ENCODE measurements at places on chromosomes 4 and X. TPM values are rescaled to one million over a fixed set of nuclear protein-coding genes. Genes with fewer than 3 reads are reported as not detected.

DNA sequence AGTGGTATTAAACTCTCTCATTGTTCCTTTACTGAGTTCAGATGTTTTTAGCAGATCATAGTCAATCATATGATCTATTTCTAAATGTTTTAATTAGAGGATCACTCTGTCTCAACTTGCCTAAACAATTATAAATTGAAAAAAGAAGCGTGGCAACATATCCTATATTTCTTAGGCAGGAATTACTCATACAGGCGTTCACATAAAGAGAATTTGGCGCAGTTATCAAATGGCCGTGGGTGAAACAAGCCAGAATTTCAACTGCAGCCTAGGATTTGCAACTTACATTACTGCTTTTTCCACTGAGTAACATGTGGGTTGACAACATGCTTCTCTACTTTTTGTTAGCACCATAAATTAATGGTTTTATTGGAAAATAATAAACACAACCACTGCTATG is 141.3 kb downstream of the CPE start:
- DNase-seq, result no peak

- peak; percentile 17 for DNase-seq
Measured at GRCh38 chr4:152640058-152640921, 39.5 kb downstream of the TMEM154 start.

DNA sequence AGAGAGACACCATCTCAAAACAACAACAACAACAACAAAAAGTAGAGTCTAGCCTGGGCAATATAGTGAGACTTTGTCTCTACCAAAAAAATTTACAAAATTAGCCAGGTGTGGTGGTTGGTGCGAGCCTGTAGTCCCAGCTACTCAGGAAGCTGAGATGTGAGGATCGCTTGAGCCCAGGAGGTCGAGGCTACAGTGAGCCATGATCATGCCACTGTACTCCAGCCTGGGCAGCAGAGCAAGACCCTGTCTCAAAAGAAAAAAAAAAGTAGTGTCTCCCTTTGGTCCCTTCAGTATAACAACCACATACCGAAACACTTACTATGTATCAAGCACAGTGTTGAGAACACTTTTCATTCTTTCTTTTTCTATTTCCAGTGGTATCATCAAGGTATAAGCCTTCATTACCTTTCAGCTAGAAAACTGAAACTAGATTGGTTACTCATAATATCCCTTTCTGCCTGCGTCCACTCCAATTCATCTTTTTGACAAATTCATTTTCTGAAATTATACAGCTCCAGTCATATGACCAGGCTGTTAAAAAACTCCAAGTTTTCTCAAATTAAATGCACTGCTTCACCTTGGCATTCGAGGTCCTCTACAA is 54.1 kb downstream of the RPS6KA3 start:
- DNase-seq, result no peak

- peak; percentile 73 for DNase-seq
Measured at GRCh38 chr4:111641813-111642579, 503.3 kb upstream of the FAM241A start.

DNA sequence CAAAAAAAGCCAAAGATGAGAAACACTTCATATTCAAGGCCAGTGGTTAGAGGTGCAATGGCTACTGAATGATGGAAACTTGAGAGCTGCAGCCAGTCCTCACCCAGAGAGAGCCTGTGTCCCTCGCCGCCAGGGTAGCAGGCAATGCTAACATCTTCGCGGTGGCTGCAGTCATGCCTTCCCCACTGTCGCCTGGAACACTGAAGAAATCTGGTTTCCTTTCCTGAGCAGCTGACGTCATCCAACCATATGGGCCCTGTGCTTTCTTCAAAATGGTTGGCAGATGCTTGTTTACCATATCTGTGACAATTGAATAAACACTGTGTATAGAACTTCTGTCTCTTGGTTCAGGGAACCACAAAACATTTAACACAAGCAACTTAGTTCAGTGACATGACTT is 39.7 kb downstream of the PRSS12 start:
- no peak for DNase-seq

DNA sequence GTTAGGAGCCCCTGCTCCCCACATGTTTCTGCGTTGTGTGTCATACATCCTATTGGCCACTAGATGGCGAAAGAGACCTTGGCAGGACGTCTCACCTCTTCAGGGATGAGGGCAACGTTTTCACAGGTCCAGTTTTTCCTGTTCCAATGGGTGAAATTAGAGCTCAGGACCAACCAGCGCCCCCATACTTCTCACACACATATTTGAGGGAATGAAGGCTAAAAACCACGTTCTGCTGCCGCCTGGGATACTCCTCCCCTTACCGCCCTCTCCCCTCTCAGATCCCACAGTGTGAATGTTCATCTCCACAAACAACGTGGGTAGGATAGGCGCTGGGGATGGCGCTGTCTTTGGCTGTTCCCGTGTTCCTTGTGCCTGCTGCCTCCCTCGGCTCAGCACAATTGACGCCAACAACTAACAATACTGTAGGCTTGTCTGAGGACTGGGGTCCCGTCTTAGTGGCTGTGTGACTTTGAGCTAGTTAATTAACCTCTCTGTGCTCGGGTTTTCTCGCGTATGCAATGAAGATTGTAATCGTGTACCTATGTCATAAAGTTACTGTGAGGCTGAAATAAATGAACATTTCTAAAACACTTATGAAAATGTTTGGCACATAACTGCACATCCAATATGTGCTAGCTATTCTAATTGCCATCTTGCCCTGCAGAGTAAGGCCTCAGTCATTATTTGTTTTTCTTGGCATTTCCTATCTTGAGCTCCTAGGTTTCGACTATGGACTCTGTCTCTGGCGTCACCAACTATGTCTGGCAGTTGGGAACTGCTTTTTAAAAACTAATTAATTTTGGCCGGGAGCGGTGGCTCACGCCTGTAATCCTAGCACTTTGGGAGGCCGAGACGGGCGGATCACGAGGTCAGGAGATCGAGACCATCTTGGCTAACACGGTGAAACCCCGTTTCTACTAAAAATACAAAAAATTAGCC is 181.3 kb upstream of the STK26 start:
- peak; percentile 81 for DNase-seq

DNA sequence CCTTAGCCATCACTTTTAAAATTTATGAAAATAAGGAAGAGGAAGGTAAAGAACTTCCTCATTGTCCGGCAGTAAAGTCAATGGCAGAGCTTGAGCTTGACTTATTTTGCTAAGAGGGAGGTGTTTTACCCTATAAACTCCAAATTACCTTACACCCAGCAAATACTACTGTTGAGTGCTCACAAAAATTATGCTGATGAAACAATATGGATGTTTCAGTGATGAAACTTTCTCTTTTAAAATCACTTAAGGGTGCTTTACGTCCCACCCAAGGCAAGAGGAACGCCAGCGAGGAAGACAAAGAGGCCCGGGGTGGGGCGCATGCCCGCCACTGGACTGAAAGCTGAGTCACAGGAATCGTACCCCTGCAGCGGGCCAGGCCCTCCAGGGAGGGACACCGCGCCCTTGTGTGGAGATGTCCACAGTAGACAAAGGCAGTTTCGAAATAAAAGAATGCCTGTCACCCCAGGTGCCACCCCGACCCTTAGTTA is 560 bp upstream of the TMSB4X start:
- DNase-seq, result peak; percentile 72

- peak; percentile 11 for DNase-seq
Measured at GRCh38 chrX:35339796-35340195, 397.2 kb downstream of the FAM47B start.

DNA sequence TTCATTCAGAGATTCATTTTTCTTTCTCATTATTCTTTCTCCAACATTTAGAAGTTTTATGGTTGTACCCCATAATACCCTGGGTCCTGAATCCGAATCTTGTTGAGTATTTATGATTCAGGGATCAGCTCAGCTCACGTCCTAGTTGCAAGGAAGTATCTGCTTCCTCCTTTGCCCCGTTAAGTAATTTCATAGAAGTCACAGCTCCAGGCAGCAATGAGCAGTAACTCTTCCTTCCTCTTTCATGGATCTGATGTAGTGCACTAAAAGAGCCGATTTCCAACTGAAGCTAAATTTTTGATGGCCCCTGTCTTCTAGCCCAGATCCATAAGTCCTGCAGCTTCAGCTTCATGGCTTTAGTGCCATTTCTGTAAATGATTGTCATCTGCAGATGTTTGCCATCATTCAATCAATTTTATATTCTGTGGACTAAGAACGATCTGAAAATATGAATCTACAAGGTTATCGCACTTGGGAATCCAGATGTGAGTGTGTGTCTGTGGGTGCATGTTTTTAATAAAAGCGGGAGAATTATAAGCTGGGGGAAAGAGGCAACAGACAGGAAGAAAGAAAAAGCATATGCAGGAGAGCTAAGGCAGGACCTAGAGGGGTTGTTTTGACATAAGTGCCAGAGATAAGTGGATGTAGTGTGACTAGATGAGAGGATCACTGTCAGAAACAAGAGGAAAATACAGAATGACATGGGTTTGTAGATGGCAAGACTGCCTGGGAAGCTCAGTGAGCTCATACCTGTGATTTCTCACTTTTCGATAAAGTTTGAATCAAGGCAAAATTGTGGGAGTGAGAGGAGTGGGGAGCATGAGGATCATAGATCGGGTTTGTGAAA is 17.5 kb downstream of the VEGFD start:
- DNase-seq, result no peak

DNA sequence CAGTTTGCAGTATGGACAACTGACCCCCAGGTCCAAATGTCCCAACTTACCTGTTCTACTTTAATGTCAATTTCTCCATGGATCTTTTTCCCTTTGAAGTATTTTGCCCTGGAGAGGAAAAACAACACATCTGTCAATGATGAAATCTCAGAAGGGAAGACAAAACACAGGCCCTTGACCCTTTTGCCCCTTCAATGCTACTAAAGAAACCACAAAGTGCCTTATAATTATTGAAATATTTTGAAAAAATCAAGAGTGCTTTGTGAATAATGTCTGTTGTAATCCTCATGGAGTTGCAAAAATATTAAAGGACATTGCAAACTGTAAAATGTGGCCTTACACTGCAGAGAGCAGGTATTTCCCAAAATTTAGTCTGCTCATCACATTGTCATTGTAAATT is 12.6 kb downstream of the SYN1 start:
- DNase-seq, result no peak

DNA sequence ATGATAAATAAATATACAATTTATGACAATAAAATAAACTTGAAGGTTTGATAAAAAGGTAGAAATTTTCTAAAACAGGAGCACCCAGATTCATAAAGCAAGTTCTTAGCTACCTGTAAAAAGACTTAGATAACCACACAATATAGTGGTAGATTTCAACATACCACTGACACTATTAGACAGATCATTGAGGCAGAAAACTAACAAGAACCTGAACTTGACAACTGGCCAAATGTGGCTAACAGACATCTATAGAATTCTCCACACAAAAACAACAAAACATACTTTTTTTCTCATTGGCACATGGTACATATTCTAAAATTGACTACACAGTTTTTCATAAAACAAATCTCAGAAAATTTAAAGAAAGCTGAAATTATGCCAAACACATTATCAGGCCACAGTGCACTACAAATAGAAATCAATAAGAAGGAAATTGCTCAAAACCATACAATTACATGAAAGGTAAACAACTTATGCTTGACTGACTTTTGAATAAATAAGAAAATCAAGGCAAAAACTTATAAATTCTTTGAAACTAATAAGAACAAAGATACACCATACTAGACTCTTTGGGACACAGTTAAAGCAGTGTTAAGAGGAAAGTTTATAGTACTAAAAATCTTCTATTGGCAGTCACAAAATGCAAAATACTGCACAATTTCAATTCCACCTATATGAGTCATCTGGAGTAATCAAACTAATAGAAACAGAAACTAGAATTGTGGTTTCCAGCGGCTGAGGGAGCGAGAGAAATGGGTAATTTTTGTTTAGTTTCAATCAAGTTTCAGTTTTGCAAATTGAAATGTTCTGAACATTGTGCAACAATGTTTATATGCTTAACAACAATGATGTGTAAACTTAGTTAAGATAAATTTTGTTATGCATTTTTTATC is 925.6 kb downstream of the SH3BGRL start:
- peak; percentile 7 for DNase-seq

DNA sequence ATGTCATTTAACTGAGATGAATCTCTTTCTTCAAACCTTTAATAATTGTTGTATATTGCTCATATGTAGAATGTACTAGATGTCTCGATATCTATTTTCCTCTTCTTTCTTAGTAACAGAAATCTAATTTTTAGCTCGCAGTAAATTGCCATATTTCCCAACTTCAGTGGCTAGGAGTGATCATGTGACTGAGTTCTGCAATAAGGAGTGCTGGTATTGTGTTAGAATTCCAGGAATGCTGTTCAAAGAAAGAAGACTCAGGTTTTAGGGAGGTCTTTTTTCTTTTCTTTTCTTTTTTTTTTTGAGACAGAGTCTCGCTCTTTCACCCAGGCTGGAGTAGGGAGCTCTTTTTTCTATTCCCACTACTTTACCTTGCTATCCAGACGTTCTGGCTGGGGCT is 81.7 kb downstream of the SLC10A7 start:
- DNase-seq, result no peak

DNA sequence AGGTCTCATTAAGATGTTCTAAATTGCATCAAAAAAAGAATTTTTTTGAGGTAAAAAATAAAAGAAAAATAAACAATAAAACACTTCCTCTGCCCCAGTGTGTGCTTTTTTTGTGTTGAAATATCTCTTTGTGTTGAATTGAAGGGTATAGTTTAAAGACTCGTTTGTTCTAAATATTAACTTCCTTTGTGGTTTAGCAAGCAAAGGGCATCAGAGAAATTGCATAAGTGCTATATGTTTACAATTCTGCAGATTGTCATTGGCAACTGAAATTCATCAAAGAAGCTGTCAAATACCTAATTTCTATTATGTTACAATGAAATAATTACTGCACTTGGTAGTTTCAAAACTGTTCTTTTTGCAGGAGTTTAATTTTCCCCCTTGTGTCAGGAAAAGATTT is 260.5 kb downstream of the DKK2 start:
- DNase-seq, result no peak

DNA sequence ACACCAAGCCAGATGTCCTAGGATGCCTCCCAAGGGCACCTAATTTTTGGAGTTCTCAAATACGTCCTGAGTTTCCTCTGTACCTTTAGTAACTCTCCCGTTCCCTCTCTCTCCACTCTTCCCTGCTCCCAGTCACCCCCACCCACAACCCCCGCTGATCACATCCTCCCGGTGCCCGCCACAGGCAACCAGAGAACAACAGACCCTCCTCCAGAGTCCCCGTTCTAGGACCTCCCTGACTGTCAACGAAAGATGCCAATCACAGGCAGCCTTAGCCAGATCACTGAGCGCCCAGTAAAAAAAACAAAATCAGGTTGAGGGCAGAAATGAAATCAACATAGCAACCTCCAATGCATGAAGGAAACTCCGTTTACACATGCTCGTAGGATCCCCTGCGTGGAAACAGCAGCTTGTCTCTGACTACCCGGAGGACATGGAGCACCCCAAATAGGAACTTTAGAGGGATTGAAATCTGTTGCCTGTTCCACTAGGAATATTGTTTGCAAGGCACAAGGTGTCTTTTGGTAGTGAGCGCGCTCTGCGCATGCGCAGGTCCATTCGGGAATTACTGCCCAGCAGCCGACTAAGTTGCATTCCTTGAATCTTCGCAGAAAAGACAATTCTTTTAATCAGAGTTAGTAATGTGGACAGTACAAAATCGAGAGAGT is at the start of gene GABRB1:
TSS of gene GABRB1 (plus strand) at position 557 of the 668 bp plus-strand sequence.
- peak; percentile 64 for DNase-seq

GRCh38 chr4:186693159-186693815 is 30.4 kb downstream of the FAT1 start:
- peak; percentile 86 for DNase-seq

The RBMX gene
- 383 TPM for total RNA-seq

The KIAA1210 gene
- 0.02 TPM for total RNA-seq

The DACH2 gene
- total RNA-seq, result not detected

The ZDHHC15 gene
- 0.02 TPM for total RNA-seq

The FOXR2 gene
- not detected for total RNA-seq

The SHROOM2 gene
- total RNA-seq, result 0.98 TPM

The RAI2 gene
- total RNA-seq, result not detected

The ZNF732 gene
- not detected for total RNA-seq
